Activated T-helper 1 cell treated with anti-CD3 and anti-CD28 coated beads, Interleukin-2, amount 50 U/mL, for 16 hours (primary cell): ENCODE measurements at places on chromosomes 1 and 21.

- DNase-seq: no peak
Measured at GRCh38 chr1:232550007-232550406, 79.9 kb downstream of the SIPA1L2 start.

DNA sequence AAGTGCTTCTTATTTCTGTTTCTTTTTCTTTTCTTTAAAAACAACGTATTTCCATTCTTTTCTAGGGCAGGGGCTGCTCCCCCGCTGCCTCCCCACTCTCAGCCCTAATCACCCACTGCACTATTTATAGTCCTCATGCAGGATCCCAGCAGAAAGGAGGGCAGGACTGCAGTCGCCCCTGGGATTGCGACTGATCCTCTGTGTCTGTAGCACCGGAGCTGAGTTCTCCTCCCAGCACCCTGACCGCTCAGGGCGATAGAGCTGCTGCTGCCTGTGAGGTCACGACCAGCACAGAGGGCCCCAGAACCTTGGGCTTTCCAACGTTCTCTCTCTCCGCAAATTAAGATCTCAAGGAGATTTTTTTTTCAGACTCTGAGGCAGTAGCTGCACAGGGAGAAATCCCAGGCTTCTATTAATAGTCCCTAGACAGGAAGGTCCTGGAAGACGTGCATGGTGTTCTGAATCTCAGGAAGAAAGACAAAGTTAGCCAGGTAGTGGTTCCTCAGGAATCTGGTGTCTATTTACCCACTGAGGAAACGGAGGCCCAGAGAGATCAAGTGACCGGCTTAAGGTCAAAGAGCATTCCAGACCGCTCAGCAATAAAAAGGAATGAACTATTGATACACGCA, 46.8 kb downstream of the PRAMEF20 start:
- no peak for DNase-seq

DNA sequence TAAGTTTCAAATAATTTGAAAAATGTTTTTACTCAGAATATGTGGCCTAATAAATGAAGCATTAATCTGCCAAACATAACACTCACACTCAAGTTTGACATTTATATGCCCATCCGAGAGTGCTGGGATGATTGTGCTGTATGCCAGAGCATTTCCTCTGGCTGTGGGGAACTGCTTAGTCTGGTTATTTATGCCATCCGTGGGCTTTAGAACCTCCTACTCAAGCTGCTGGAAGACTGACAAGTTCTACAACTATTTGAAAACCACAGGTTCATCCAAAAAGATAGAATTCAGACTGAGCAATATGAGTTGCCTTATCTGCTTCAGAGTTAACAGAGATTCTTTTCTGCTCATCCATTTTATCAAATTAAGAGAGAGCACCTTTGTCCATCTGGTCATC, 25.9 kb downstream of the PCNX2 start:
- DNase-seq: no peak

DNA sequence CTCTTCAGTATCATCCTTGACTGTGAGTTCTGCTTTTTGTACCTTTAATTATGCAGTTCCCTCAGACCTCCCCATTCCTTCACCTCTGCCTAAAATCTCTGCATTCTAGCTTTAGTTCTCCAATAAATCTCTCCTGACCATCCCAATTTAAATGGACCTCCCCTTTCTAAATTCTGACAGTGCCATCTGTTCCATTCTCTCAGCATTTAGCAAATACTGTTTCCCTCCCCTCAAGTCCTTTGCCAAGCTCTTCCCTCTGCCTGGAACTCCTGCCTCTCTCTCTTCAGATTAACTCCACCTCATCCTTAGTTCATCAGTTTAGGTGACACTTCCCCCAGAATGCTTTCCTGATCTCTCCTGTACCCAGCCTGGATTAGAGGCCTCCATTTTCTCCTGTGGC, 54.0 kb upstream of the JUN start:
- no peak for DNase-seq

DNA sequence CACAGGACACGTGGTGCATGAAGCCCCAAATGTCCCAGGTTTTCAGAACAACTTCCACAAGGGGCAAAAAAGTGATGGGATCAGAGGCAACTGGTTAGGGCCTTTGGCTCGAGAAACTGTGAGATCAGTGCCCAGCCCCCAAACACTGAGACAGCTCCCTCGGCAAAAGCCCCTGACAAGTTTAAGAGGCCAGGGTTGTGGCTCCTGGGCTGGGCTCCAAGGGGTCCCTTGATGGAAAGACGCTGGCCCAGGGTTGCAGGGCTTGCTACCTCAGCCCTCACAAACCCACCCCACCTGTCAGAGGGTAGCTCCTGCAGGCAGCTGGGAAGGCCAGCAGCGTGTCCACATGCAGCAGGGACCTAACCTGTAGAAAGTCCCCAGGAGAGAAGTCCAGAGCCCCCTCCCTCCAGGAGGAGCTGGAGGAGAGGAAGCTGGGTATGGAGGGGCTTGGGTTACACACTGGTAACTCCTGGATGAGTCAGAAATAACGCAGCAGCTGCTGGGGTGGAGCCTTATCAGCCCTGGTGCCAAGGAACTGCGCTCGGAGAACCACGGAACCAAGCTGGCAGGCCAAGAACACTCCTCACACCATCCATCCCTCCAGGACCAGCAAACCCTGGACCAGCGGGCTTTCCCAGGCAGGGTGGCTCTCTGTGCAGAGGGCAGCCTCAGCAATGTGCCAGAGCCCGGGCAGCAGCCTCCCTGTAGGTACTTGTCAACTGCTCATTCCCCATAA, 37.5 kb downstream of the CTNNBIP1 start:
- DNase-seq: no peak

GRCh38 chr1:154736841-154737240, 128.9 kb upstream of the ADAR start:
- DNase-seq: no peak

- no peak for DNase-seq
Measured at GRCh38 chr1:147641291-147641690, 29.0 kb downstream of the ACP6 start.

- no peak for DNase-seq
Measured at GRCh38 chr1:2226525-2227345, 1.4 kb upstream of the SKI start.

GRCh38 chr1:59498640-59499039, 201.7 kb downstream of the FGGY start:
- DNase-seq: no peak

- no peak for DNase-seq
Measured at GRCh38 chr1:80217377-80217986, 1211.0 kb upstream of the ADGRL4 start.

GRCh38 chr1:51242546-51242945, 6.5 kb downstream of the RNF11 start:
- no peak for DNase-seq

GRCh38 chr21:15293240-15293639, 228.4 kb upstream of the NRIP1 start:
- DNase-seq: no peak

GRCh38 chr1:7694600-7695496, 76.2 kb upstream of the VAMP3 start:
- DNase-seq: no peak

GRCh38 chr21:27154451-27155129, 187.7 kb upstream of the ADAMTS5 start:
- no peak for DNase-seq

GRCh38 chr1:100443811-100444571, 91.7 kb downstream of the CDC14A start:
- DNase-seq: no peak

DNA sequence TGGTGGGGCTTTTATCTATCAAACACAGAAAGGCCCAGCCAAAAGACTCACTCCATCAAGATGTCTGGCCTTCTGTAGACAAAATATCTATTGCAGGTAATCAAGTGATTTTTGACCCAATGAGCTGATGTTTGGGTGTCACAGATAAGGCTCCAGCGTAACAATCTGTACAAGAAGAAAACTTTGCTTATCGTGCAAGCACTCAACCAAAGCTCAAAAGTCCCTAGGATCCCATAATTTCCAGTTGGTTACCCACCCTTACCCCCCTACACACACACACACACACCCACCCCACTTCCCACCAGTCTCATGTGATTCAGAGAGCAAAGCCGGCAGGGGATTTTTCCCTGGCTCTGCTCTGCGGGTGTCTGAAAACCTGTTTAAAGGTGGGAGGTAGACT, 5.8 kb downstream of the ITPKB start:
- no peak for DNase-seq

DNA sequence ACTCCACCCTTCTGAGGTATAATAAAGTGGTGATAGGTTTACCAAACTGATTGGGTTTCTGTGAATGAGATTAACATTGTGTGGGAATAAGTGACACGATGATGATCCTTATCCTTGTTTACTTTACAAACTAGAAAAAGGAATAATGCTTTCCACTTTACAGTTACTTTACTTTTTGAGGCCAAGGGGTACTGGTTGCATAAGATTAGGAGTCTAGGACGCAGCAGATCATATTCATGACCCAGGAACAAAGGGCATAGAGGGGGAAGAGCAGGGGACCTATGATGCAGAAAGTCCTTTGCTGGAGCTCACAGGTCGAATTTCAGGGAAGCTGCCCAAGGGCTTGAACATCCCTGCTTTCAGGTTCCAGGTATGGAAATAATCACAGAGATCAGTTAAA, 20.4 kb downstream of the FGGY start:
- DNase-seq: no peak

- no peak for DNase-seq
Measured at GRCh38 chr1:172898866-172899265, 151.9 kb downstream of the TNFSF18 start.

DNA sequence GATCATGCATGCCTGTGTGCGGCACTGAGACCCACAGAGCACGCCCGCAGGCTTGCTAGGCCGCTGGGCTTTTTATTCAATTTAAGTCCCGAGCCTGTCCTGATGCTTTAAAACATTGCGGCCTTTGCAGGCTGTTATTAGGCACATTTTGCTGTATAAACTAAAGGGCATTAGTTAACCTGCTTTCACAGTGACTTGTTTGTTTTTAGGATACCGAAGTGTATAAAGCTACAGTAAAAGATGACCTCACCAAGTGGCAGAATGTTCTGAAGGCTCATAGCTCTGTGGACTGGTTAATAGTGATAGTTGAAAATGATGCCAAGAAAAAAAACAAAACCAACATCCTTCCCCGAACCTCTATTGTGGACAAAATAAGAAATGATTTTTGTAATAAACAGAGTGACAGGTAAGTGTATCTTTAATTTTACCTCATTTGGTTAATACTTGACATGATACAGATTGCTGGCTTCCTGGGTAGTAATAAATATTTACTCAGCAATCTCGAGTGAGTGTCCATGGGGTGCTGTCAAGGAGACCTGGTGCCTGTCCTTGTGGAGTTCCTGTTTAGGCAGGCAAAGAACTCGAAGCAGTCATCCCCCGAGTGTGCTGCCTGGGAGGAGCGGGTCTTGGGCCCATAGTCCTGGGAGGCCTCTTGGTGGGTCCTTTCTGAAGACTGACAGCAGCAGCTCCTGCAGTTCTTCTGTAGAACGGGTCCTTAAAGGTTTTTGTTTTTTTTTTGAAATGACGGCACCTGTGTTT, 40.1 kb downstream of the TRAPPC10 start:
- no peak for DNase-seq

GRCh38 chr21:21188513-21189195, 190.4 kb downstream of the NCAM2 start:
- no peak for DNase-seq

- no peak for DNase-seq
Measured at GRCh38 chr1:212286556-212287131, 1.4 kb downstream of the PPP2R5A start.

- no peak for DNase-seq
Measured at GRCh38 chr1:65812065-65812464, 19.4 kb downstream of the PDE4B start.

DNA sequence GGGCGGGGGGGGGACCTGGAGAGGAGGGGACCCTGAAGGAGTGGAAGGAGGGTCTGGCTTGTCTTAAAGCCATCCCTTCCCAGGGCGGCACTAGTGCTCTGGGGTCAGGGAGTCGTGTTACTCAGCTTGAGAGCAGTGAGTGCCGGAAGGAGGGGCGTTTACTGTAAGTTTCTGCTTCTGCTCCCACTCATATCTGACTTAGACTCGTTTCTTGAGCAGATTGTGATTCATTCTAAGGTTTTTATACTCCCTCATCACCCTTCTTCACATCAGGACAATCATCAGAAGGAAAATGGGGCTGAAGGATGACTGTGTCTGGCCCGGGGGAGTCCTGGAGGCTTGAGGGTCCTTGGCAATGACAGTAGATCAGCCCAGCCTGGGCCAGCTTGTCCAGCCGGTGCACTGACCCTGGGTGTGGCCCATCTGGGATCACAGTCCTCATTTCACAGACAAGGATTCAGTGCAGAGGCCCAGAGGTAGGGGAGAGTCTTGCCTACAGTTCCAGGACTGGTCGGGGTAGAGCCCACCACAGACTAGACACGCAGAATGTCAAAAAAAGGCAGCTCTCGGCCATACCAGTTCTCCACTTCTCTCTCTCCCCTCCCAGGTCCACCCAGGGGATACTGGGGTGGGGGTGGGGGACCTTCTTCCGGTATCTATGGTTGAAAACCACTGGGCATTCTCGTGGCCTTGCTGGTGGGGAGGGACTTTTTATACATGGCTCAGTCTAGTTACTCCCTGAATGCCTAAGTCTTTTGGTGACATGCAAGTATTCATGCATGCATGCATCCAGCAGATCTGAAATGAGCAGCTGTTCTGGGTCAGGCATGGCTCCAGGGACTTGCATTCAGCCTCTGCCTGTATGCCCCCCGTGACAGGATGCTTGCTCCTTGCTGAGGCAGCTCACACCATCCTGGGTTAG, 5.1 kb downstream of the TNFRSF8 start:
- DNase-seq: peak; percentile 31

- DNase-seq: no peak
Measured at GRCh38 chr1:42000766-42001165, 82.0 kb upstream of the HIVEP3 start.

- no peak for DNase-seq
Measured at GRCh38 chr1:218473522-218473921, 128.4 kb downstream of the TGFB2 start.

DNA sequence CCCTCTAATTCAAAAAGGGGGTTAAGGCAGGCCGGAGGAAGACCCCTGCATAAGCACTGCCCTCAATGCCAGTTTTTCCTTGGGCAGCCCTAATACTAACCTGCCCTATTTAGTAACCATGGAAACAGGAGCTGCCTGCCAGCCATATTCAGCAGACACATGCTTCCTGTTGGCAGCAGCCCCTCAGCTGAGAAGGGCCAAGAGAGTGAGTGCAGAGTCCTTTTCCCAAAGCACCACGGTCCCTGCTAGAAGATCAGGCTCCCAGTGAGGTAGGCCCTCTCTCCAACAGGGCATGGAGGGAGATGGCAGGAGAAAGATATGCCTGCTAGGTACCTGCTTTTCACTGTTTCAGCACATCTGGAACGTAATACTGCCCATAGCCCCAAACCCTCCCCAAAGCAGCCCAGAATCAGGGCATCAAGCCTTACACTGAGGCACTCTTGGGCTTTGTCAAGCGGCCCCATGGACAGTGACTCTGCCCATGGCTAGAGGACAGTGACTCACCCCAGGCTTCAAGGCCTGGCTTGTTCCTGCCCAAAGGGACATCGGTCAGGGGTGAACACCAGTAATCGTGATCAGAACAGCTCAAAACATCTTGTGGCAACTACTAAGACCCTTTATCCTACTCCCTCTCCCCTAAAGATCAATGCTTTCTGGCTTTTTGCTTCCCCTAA, 64.5 kb downstream of the BCAR3 start:
- no peak for DNase-seq

- no peak for DNase-seq
Measured at GRCh38 chr1:18469514-18469913, 11.2 kb upstream of the KLHDC7A start.
